Pancreas (tissue), 10 donors: ENCODE measurements at places on chromosomes 16 and 17. TPM values are rescaled to one million over a fixed set of nuclear protein-coding genes. Genes with fewer than 3 reads are reported as not detected.

DNA sequence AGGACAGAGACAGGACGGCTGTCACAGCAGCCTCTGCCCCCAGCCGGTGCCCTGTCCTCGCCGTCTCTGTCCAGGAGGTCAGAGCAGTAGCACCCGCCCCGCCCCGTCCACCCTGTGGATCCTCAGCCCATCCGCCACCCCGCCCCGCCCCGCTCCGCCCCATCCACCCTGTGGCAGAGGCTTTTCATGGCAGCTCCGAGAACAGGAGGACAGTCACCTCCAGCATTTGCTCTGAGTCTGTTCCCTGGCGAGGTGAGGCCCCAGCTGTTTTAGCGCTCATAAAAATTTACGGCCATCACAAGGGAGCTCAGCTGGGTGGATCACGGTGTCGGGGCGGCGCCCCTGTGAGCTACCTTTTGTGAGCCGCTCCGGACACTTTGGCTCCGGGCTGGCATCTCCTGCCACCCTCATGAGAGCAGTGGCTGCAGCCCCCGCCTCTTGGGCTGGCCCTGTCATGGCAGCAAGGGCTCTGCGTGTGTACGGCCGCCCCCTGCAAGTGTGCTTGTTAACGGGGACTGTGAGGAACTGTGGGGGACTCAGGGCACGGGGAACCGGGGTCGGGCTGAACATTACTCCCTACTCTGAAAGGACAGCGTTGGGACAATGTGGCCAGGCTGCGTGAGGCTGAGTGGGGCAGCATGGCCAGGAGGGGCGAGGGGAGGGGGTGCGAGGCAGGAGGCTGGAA, 32.3 kb upstream of the GNG13 start:
- DNase-seq = no peak
- H3K4me3 ChIP-seq = no peak overlapping the region
- H3K27me3 ChIP-seq = no peaks in the 10 kb centered on the region
- H3K4me1 ChIP-seq = no peaks in the 10 kb centered on the region

The ABCA6 gene
- 3.5 TPM for polyA plus RNA-seq

The TP53TG3D gene
- polyA plus RNA-seq = 0.61 TPM

GRCh38 chr16:67312719-67313118, 13.8 kb downstream of the KCTD19 start:
- DNase-seq = no peak
- H3K27me3 ChIP-seq = no peaks in the 10 kb centered on the region
- H3K4me1 ChIP-seq = no peaks in the 10 kb centered on the region
- H3K36me3 ChIP-seq = no peaks in the 10 kb centered on the region

DNA sequence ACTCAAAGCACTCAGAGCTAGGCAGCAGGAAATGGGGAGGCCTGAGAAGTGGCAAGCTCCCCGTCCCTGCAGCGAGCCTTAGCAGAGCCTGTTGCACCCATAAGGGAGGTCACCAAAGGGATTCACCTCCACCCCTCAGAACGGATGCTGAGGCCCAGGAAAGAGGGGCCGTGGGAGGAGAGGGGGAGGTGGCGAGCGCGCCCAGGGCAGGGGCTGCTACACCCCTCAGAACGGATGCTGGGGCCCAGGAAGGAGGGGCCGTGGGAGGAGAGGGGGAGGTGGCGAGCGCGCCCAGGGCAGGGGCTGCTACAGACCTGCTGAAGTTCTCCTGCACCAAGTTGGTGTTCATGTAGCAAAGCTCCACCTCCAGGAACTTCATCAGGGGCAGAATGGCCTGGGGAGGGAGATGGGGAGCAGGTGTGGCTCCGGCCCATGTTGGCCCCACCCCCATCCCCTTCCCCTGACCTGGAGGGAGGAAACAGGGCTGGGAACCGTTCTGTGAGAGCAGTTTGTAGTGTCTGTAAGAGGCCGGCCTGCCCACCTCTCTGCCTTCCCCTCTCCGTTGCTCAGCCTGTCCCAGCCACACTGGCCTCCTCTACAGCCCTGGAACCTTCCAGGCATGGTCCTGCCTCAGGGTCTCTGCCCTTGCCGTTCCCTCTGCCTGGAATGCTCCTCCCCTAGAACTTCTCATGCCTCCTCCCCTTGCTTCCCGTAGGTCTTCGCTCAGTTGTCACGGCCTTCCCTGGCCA, 11.4 kb downstream of the UNC13D start:
- H3K27me3 ChIP-seq = no peaks in the 10 kb centered on the region
- peak overlapping the region; percentile 28 for H3K27ac ChIP-seq
- H3K4me1 ChIP-seq = no peaks in the 10 kb centered on the region
- H3K36me3 ChIP-seq = no peaks in the 10 kb centered on the region

- no peak for DNase-seq
- no peaks in the 10 kb centered on the region for H3K27me3 ChIP-seq
- no peak overlapping the region for H3K4me3 ChIP-seq
- no peaks in the 10 kb centered on the region for H3K4me1 ChIP-seq
- no peaks in the 10 kb centered on the region for H3K36me3 ChIP-seq
- H3K27ac ChIP-seq = no peak overlapping the region
Observed at GRCh38 chr17:9370467-9370866, 205.2 kb downstream of the STX8 start.

The MPP2 gene
- 6.6 TPM for polyA plus RNA-seq

DNA sequence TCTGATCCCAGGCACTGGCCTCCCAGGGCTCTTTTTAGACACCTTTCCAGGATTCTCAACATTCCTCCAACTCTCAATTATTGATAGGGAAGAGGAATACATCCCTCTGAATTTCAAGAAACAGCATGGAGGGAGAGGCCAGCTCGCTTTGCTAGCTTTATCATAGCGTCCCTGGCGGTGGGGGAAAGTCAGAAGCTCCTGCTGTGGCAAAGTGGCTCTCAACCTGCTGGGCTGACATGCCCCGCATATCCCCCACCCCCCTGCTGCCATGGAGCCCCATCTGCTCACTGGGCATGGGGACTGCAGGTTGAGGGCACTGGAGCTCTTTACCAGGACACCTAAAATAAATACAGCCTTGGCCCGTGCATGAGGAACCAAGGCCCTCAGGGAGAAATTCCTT, 140.3 kb downstream of the SLC39A11 start:
- no peaks in the 10 kb centered on the region for H3K4me1 ChIP-seq
- DNase-seq = no peak
- no peaks in the 10 kb centered on the region for H3K36me3 ChIP-seq
- H3K27ac ChIP-seq = no peak overlapping the region

- H3K36me3 ChIP-seq = no peaks in the 10 kb centered on the region
- no peak for DNase-seq
- H3K4me3 ChIP-seq = no peak overlapping the region
- no peaks in the 10 kb centered on the region for H3K27me3 ChIP-seq
- no peaks in the 10 kb centered on the region for H3K4me1 ChIP-seq
- no peak overlapping the region for H3K27ac ChIP-seq
Observed at GRCh38 chr16:27429330-27429871, 27.4 kb downstream of the IL21R start.

DNA sequence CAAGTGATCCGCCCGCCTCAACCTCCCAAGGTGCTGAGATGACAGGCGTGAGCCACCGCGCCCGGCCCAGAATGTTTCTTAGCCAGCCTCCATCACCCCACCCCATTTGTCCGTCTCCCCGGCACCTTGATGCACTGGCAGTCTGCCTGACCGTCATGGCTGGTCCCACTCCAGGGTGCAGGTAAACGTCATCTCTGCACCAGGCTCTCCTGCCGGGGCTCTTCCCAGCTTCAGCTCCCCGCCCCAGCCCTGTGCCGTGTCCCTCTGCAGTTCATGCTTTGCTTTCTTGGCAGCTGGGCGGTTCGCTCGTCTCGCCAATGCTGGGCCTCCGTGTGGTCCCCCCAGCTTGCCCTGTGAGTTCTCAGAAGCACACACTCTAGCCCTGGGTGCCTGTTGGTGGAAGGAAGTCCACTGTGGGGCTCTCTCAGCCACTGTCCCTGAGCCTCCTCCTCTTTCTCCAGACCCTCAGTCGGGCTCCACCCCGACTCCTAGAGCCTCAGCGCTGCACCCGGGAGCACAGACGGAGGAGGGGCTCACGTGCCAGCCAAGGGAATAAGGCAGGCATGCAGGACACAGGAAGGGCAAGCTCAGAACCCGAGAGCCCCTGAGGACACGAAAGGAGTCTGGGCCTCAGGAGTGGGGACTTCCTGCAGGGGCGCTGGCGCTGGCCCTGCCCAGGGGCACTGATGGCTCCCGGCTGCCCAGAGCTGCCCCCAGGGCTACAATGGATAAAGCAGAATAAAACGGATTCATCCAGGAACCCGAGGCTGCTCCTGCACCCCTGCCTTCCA, 12.0 kb downstream of the HS3ST6 start:
- no peak overlapping the region for H3K27ac ChIP-seq
- no peaks in the 10 kb centered on the region for H3K27me3 ChIP-seq
- no peak for DNase-seq
- no peaks in the 10 kb centered on the region for H3K4me1 ChIP-seq
- no peak overlapping the region for H3K4me3 ChIP-seq

DNA sequence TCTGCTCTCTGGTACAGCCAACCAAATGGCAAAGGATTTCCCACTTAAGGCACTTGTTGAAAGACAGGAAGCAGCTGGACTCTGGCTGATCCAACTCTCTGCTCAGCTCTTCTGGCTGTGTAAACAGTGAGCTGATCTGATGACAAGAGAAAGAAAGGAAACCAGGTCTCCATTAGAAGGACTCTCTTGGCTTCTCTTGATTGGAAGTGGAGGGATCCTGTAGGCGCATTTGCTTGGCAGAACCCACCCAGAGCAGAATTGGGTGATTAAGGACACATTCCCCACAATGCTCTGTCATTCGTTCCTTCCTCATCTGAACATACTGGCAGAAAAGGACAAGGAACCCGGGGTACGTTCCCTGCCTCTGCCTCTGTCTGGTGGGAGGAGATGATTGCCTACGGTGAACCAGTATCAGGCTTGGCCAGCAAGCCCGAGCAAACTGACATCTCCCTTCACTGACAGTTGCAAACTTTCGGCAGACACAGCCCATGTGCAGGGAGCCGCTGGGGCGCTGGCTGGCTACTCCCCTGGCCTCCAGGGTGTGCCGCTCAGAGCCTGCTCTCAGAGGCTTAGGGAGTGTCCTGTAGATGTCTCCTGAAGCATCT, 29.1 kb downstream of the LDHD start:
- no peaks in the 10 kb centered on the region for H3K36me3 ChIP-seq
- DNase-seq = no peak
- no peaks in the 10 kb centered on the region for H3K27me3 ChIP-seq
- no peaks in the 10 kb centered on the region for H3K4me1 ChIP-seq
- H3K27ac ChIP-seq = no peak overlapping the region
- no peak overlapping the region for H3K4me3 ChIP-seq

The FOXN1 gene
- not detected for polyA plus RNA-seq

DNA sequence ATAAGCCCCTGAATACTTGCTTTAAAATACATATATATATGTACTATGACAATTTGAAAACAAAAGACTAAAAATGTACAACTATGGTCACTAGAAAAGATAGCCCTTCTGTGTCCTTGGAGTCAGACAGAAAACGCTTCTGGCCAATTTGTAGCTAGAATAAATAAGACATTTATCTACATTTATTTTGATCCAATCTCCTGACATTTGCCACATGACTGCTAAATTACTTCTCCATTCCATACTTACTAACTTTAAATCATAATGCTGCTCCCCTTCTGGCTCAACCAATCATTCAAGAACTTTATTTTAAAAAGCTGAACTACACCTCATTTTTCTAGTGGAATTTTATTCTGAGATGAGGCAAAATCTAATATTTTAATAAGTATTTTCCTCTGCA, 65.8 kb downstream of the CYTH1 start:
- peaks cover 17% of the 10 kb centered on the region for H3K4me1 ChIP-seq
- H3K27ac ChIP-seq = peak overlapping the region; percentile 74
- no peaks in the 10 kb centered on the region for H3K36me3 ChIP-seq
- H3K4me3 ChIP-seq = peak overlapping the region; percentile 35

The DHRS13 gene
- polyA plus RNA-seq = 8.6 TPM

The MT3 gene
- 4.6 TPM for polyA plus RNA-seq

- H3K27me3 ChIP-seq = no peaks in the 10 kb centered on the region
- H3K27ac ChIP-seq = no peak overlapping the region
- no peak for DNase-seq
- no peak overlapping the region for H3K4me3 ChIP-seq
- no peaks in the 10 kb centered on the region for H3K4me1 ChIP-seq
Observed at GRCh38 chr16:59698346-59699020, 964.4 kb upstream of the GOT2 start.

The OSGIN1 gene
- polyA plus RNA-seq = 14.3 TPM

DNA sequence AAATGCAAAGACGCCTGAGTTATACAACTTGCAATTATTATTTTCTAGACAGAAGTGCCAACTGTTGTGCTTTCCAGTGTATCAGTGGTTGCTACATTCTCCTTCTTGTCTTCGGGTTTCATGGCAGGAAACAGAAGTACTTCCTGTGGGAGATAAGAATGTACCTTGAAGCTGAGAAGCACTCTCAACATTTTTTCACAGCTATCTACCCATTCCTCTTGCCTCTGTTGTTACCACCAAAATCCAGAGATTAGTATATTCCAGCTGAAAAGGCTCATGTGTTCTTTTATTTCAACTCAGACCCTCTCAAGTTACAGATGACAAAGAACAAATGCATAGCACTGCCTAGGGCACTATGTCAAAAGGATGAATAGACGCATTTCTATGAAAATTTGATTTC, 4.8 kb upstream of the ADAT1 start:
- H3K27me3 ChIP-seq = no peaks in the 10 kb centered on the region
- no peaks in the 10 kb centered on the region for H3K4me1 ChIP-seq
- H3K36me3 ChIP-seq = peaks cover 56% of the 10 kb centered on the region
- H3K27ac ChIP-seq = no peak overlapping the region
- no peak overlapping the region for H3K4me3 ChIP-seq
- DNase-seq = no peak

The NOMO2 gene
- 124 TPM for polyA plus RNA-seq

The PTGES3L gene
- 0.53 TPM for polyA plus RNA-seq

DNA sequence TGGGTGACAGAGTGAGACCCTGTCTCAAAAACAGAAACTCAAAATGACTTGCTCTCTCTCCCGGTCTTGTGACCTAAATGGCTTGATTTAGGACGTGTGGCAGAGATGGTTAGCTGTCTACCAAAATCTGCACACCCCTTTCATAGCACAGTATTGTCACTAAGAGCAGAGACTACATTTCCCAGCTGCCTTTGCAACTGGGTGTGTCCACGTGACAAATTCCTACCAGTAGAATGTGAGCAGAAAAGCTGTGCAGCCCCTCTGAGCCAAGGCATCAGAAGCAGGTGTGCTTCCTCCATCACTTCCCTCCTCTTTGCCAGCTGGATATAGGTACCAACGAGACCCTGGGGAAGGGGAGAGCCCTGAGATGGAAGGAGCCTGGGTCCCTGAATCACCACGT, 25.5 kb downstream of the GPR142 start:
- H3K27ac ChIP-seq = no peak overlapping the region
- H3K4me3 ChIP-seq = no peak overlapping the region
- peaks cover 4% of the 10 kb centered on the region for H3K4me1 ChIP-seq
- H3K27me3 ChIP-seq = no peaks in the 10 kb centered on the region

DNA sequence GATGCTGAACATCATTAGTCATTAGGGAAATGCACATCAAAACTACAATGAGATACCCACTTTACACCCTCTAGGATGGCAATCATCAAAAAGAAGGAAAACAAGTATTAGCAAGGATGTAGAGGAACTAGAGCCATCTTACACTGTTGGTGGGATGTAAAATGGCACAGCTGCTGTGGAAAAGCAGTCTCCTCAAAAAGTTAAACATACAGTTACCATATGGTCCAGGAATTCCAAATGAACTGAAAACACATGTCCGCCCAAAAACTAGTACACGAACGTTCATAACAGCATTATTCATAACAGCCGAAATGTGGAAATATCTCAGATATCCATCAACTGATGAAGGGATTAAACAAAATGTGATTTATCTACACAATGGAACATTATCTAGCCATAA, 7.0 kb downstream of the FBF1 start:
- no peaks in the 10 kb centered on the region for H3K27me3 ChIP-seq
- H3K27ac ChIP-seq = no peak overlapping the region
- no peak overlapping the region for H3K4me3 ChIP-seq
- H3K36me3 ChIP-seq = no peaks in the 10 kb centered on the region
- DNase-seq = no peak
- H3K4me1 ChIP-seq = no peaks in the 10 kb centered on the region

The PMP22 gene
- polyA plus RNA-seq = 13.9 TPM
